ENCODE measurements at places on chromosomes 16 and 17. TPM values are rescaled to one million over a fixed set of nuclear protein-coding genes. Genes with fewer than 3 reads are reported as not detected.
A peak's percentile ranks its signal among the peaks of the same experiment; 100 is the strongest.

DNA sequence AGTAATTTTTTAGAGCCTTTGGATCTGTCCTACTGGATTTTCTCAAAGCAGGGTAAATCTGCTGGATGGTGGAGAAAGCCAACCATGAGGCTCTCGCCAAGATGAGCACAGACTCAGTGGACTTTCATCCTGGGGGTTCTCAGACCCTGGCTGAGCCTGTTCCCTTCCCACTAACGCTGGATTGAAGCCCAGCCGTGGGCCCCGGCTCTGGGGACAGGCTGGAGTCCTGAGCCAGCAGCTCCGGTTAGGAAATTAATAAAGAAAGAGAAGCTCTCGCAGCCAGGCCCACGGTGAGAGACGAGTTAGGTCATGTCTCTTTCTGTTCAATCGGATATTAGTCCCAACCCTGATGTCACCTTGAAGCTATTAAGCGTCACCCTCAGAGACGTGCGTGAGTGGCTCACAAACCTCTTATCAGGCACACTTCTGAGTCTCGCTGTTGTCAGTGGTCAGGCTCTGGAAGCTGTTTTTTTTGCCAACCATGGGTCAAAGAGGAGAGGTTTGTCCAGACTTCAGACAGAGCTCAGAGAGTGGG lies 27.1 kb downstream of the MEOX1 start:
- no peak for DNase-seq

DNA sequence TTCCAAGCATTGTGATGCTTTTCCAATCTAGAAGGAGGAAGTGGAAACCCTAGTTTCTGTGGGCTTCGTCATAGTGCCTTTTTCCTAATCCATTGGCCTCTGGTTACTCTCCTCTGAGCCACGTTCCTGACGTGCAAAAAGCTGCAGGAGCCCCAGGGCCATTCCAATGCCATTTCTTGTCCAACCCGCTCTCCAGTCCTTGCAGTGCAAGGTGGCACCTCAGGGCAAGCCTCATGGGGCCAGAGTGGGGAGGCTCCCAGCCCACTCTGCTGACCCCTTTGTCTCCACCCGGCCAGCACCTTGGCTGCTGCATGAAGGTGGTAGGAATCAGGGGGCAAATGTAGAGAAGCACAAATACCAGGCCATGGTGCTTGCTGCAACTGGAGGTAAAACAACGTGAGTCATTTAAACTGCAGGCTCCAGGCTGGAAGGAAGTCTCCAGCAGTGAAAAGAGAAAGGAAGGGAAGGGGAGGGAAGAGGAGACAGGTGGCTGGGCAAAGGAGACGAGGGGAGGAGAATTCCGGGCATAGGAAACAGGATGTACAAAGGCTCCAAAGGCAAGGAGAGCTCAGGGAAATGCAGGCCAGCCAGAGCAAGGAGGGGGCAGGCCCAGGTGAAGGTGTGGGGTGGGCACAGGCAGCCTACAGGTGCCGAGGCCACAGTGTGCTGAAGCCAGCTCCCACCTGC lies 168.2 kb upstream of the TNRC6C start:
- DNase-seq = peak; percentile 68

DNA sequence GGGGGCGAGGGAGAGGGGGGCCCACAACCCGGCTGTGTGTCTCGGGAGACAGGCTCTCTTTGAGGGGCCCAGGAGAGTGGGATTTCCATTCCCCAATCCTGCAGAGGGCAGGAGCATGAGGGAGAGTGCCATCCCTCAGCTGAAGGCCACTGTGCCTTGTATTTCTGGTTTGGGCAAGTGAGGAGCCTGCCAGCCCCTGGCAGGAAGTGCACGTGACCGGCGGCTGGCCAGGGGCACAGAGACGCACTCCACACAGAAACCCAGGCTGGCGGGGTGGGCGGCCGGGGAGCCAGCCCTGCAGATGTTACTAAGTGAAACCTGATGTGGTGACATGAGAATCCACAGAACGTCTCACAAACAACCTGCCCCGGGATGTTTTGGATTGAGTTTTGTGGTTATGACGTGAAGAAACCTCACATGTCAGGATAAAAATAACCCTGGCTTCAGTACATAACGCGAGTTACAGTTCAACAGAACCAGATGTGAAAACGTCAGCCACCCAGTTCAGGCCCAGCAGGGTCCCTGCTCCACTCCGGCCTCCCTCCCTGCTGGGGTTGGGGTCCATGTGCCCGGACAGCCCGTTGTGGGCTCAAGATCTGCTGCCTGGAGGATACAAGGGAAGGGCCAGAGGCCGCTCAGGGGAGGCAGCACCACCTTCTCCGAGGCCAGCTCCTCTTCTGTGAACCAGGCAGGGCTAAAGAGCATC lies 51.7 kb upstream of the MTSS2 start:
- DNase-seq = no peak

GRCh38 chr16:27549464-27549745 lies 308 bp downstream of the GTF3C1 start:
- no peak for DNase-seq

DNA sequence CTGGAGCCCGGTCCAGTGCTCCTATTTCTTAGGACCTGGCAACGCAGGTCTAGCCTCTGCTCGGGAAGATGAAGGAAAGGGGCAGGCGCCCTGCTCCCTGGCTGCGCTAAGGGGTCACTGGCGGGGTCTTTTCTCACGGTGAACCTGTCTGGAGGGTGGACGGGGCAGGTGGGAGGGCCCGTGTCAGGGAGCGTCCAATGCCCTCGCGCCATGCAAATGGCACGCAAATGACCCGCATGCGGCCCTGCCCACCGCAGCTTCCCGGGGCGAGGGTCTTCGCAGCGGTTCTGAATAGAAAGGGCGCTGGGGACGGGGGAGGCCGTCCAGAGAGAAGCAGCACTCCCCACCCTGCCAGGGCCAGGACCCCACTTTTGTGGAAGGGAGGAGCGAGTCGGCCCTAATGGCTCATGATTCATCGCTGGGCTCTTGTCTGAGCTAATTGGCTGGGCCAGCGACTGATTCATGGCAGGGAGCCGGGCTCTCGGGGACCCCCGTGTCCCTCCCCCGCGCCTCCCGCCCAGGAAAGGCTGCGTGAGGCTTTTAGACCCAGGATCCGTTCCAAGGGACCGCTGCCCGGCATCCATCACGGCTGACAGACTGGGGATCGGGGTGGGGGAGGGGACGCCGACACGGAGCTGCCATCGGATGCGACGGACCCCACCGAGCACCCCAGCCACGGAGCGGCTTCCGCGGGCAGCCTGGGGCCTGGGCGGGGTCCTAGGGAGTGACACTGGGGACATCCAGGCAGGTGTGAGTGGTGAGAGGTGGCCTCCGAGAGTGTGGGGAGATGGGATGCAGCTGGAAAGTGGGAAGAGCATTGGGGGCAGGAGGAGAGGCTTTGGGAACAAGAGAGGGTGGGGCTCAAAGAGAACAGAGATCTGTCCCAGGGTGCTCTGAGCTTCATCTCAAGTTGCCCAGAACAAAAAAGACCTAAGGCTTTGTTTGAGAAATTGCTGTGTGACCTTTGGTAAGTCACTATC lies 25.0 kb upstream of the NGFR start:
- no peak for DNase-seq

DNA sequence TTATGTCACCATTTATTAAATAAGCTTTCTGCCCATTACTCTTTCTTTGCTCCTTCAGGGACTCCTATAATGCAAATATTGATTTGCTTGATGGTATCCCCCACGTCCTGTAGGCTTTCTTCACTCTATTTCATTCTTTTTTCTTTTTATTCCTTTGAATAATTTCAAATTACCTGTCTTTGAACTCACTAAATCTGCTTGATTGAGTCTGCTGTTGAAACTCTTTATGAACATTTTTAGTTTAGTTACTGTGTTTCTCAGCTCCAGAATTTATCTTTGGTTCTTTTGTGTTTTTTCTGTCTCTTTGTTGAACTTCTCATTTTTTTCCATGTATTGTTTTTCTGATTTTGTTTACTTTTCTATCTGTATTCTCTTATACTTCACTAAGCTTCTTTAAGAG lies 254.4 kb upstream of the CCL2 start:
- no peak for DNase-seq

GRCh38 chr17:62309396-62309795 lies 71.0 kb upstream of the EFCAB3 start:
- DNase-seq = no peak

GRCh38 chr17:32519228-32520103 lies 32.7 kb downstream of the CDK5R1 start:
- peak; percentile 56 for DNase-seq

DNA sequence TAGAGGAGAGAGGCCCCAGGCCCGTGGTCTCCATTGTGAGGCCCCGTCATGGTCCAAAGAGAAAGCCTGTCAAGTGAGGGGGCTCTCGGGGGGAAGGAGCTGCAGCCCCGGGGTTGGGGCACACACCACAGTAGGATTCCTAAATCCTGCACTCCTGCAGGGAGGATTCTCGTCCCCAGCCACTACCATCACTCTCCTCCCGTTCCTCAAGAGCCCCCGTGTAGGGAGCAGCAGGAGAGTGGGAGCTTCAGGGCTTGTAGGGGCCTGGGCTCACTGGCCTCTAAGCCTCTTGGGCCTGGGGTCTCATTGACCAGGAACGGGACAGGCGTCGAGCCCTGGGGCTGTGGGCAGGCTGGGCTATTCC lies 821 bp downstream of the C16orf86 start:
- DNase-seq = no peak

DNA sequence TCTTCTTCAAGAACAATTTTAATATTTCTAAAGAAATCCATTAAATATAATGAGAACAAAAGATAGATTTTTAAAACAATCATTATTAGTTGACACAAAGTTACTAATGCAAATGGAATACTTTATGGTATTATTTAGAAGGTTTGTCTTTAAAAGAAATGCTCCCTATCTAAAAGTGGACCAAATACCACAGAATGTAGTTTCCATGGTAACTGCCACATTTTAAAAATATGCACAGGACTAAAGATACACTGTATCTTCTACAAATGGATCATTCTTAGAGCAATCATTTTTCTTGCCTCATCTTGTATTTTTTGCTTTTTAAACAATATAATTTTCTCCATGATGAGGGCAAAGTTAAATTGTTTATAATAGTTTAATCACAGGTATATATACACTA lies 296.0 kb downstream of the CEP112 start:
- DNase-seq = no peak

DNA sequence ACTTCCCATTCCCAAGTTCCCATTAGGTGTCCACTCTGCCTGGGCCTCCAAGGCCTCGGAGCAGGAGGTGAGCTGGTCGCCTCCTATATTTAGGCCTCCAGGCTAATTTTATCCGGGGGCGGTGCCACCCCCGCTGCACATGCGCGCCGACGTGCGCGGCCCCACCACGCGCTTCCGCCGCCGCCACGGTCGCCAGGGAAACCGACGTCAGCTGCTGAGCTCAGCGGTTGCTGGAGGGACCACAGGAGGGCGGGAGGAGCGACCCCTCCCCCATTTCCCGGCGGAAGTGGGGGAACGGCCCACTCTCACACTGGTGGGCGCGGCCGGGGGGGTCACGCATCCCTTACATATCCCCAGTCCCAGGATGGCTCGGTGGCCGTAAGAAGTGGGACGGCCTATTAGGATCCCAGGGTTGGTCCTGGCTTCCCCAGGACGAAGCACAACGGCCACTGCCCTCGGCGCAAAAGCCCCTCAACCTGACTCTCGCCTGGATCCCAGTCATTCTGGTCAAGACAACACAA lies 1.0 kb downstream of the PER1 start:
- peak; percentile 91 for DNase-seq

DNA sequence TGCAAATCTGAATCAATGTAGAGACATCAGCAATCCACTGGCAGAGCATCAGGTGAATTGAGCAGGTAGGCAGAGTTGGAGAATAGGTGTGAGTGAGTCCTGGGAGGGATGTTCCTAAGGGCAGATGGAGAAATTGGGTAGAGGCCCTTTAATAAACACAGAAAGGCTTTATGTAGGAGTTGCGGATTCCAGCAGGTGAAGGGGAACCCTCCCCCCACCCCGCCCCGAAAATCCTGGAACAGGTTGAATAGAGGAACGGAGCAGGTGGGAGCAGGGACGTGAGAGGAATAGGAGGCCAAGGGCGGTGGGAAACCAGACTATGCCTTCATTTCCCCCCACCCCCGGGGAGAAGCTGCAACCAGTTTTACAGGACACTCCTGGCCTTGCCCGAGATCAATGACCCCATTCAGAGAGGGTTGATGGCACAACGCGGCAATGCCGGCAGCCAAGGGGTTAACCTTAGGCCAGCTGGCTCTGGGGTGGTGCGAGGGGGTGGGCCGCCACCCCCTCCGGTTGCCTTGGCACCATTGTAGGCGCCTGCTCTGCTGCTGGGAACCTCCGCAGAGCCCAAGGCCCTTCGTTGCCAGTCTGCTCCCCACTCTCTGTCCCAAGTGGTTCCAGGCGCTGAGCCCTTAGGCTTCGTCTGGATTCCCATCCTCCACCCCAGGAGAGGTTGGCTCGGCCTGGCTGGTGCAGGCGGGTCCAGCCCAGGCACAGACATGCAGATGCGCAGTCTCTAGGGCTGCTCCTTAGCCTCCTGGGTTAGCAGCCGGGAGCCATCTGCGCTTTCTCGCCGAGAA lies 814 bp upstream of the RUNDC3A start:
- peak; percentile 27 for DNase-seq

DNA sequence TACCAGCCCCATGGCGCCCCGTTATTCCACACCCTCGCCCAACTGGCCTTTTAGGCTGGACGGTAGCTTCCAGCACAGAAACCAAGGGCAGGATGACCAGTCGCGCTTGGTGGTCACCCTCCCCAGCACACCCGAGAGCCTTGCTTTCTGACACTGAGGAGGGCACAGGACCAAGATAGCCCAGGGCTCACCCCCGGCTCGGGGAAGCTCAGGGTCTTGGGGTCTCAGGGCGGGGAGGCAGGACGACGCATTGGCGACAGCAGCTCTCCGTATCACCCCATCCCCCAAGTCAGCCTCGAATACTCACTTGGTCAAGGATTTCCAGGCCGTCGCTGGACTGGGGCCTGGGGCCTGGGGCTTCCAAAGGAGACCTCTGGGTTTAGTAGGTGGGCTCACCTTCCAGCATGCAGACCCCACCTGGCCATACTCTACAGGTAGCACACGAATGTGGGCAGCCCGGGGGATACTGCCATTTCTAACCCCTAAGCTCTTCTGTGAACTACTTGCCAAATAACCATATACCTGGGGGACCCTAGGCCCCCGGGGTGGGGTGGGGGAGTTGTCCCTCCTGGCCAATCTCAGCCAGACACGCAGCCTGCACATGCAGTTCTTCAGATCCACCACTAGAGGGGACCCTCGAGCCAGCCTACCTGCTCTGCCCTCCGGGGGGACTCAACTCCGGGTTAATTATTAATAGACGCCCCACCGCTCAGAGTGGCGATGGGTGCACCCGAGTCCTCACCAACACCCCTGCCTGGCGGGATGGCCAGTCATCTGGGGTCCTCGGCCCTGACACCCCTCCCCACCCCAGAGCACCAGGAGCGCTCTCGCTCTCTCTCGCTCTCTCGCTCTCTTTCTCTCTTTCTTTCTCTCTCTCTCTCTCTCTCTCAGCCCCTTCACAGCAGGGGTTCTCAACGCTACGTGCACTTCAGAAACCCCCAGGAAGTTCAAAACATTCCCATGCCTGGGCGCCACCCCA lies 30.0 kb downstream of the TBC1D16 start:
- DNase-seq = peak; percentile 69

GRCh38 chr16:50197582-50197981 lies 44.5 kb downstream of the TENT4B start:
- DNase-seq = no peak

Gene LGALS3BP
- 324 TPM for total RNA-seq

Gene TERB1
- 0.28 TPM for total RNA-seq

Gene ARL17A
- 12.9 TPM for total RNA-seq

Gene VTN
- 0.26 TPM for total RNA-seq

Gene TTLL6
- total RNA-seq = 2.3 TPM

Gene RNF151
- not detected for total RNA-seq

Gene C1QTNF1
- total RNA-seq = 3.8 TPM

Gene TBX2
- total RNA-seq = not detected

Gene CBX1
- total RNA-seq = 121 TPM

Gene METTL23
- 46.0 TPM for total RNA-seq

Gene CCL8
- not detected for total RNA-seq

Gene PPY
- not detected for total RNA-seq
